ENCODE measurements at places on chromosomes 2 and 18.

- DNase-seq: no peak
These were observed 484.3 kb upstream of the LRATD1 start for GRCh38 chr2:14148216-14148615.

GRCh38 chr18:32380559-32380958 is 90.1 kb downstream of the GAREM1 start:
- DNase-seq: no peak

GRCh38 chr2:172339371-172340010 is 87.9 kb upstream of the ITGA6 start:
- no peak for DNase-seq

GRCh38 chr2:68607837-68608236 is 35.5 kb upstream of the PROKR1 start:
- no peak for DNase-seq

GRCh38 chr2:12856934-12857601 is 140.3 kb downstream of the TRIB2 start:
- DNase-seq: no peak

DNA sequence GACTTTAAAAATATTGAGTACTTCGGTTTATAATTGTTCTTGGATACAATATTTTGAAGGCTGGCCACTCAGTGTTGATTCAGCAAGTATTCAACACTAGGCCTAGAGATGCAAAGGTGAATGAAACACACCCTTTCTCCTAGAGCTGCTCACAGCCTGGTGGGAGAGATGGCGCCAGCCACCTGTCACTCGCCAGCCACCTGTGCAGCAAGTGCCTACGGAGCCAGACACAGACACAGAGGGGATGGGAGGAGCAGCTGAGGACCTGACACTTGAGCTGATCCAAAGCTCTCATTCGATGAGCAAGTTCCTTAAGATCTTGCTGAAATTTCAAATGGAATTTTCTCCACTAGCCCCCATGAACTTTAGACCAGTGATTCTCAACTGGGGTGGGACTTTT is 151.1 kb upstream of the RIOK3 start:
- DNase-seq: no peak

- no peak for DNase-seq
These were observed 41.4 kb downstream of the PRKD3 start for GRCh38 chr2:37283207-37283606.

- no peak for DNase-seq
These were observed 285.6 kb downstream of the GULP1 start for GRCh38 chr2:188577231-188577630.

- DNase-seq: no peak
These were observed 72.9 kb upstream of the SCG2 start for GRCh38 chr2:223674998-223675609.

DNA sequence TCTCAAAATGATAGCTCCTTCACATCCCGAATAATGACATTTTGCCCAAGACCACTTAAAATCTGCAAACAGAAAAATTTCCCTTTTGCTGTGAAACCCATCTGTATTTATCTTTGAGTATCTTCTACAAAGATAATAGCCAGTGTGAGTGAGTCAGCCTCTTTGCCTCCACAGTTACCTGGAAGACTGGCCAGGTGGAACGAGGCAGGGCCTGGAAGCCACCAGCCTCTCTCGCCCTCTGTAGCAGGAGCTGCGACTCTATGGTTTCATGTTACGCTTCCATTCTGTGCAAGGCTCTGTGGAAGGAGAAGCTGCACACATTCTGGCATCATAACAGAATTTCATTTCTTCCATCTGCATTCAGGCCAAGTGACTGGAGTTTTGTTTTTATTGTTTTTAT is 9.5 kb downstream of the ELP2 start:
- DNase-seq: no peak
